ENCODE measurements at places on chromosomes 6 and 20.

DNA sequence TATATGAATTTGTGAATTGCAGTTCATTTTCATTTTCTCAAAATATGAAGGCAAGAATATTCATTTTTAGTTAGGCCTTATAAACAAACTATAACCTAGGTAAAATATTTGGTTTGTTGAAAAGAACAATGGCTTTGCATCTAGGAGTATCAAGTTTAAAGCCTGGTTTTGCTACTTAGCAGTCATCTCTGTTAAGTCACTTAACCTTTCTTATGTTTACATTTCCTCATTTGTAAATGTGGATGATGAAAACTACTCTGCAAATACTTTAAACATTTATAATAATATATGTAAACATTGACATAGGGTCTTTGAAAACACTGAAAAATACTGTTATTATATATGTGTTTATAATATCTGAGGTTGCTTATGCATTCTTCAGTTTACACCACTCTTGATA lies 135.5 kb downstream of the CENPW start:
- no peak for DNase-seq

GRCh38 chr6:70717038-70717801 lies 49.5 kb downstream of the SMAP1 start:
- no peak for DNase-seq

DNA sequence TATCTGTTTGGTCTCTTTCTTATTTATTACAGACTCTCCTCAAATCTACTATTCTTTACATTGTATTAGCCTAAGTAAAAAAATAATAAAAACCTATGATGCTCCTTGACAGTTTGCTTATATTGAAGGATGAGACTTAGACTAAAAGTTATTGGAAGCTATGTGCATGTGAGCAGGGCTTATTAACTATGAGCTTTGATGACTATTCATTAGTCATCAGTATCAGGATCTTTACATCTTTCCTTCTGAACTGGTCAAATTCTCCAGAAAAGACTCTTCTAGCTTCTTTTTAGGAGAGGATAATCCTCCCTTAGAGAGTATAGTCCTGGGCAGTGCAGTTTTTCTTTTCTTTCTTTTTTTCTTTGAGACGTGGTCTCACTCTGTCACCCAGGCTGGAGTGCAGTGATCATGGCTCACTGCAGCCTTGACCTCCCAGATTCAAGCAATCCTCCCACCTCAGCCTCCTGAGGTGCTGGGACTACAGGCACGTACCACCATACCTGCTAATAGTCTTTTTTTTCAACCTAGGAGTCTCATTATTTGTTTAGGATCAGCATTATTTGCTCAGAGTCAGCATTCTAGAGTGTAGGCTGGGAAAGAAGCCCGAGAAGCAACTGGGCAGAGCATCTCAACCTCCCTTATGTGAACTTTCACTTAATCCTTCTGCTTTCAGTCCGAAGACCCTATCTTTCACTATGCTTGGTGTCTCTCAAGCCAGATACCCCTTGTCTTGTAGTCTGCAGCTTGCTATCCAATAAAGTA lies 37.1 kb upstream of the YWHAB start:
- DNase-seq = no peak

DNA sequence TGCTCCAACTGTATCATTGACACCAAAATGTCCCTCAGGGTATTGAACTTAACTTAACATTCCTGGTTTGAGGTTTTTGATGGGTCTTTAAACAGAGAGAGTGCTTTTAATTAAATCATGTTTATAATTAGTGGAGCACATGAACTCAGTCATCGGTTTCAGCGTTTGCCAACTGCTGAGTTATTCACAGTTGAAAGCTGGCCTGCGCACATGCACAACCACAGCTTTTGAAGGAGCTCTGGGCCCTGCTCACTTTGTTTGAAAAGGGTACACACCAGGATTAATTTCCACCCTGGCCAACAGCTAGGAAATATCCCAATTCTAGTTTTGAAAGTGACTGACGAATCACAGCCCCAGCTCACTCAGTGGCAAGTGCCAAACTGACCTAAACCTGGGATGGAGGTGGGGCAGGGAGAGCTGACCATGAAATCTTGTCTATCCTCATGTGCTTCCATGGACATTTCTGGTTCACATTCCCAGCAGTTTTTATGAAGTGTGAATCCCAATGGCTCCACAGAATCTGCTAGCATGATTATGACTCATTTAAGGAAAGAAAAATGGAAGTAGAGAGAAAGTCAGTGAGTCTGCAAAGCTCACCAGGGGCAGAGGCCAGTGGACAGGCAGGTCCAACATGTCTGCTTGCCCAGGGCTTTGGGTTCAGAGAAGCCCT lies 247.8 kb downstream of the FNDC1 start:
- DNase-seq = no peak

GRCh38 chr6:42864602-42865001 lies 14.8 kb upstream of the RPL7L1 start:
- no peak for DNase-seq

GRCh38 chr20:33139467-33139866 lies 28.5 kb upstream of the BPIFA2 start:
- DNase-seq = no peak

Measured in hippocampal formation (tissue), 2 donors.